ENCODE measurements at places on chromosomes 1 and 21.

DNA sequence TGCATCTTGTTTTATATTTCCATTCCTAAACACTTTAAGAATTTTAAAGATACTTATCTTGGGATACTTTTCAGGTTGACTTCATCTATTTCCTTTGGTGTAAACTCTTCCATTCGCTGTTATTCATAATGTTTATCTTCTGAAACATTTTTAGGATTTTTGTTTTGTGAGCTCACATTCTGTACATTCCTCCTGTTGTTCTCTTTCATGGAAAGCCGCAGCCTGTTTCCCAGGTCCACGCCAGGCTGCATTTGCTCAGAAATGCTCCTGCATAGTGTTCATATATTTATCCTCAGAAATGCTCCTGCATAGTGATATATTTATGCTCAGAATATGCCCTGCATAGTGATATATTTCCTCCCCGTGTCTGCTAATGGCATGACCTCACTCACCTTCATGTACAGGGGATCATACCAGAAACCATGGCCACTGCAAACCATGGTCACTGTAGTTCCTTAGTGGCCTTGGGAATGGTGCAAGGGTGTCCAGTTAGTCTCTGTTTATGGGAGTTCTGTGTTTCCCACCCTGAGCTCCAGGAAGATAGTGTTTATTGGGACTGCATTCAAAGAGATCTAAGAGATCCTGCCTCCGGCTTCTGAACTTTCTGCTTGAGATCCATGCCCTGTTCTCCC is 153.9 kb upstream of the GREM2 start:
- DNase-seq, result no peak

DNA sequence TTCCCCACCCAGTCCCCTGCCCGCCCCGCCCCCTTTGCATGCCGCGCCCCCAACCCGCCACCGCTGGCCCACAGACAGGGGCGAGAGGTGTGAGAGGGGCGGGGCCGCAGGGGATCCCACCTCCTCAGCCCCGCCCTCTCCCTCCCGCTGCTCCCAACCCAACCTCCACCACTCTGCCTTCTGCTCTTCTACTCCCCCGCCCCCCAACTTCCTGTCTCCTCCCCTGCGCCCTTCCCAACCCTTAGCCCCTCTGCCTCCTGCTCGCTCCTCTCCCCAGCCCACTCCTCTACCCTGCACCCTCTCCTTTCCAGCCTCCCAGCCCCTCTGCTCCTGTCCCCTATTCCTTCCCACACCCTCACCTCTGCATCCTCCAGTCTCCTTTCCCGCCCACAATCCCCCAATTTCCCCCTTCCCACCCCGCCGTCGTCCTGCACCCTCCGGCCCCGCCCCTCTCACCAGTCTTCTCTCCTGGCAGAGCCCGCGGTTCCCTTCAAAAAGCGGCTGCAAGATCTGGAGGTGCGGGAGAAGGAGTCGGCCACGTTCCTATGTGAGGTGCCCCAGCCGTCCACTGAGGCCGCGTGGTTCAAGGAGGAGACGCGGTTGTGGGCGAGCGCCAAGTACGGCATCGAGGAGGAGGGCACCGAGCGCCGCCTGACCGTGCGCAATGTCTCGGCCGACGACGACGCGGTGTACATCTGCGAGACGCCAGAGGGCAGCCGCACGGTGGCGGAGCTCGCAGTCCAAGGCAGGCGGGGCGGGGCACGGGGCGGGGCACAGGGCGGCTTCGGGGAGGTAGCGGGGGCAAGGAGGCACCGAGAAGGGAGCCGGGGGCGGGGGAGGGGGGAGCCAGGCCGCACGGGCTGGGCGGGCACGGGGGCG is 5.4 kb downstream of the OBSCN start:
- peak; percentile 77 for DNase-seq

GRCh38 chr1:155499953-155500639 is 62.5 kb downstream of the ASH1L start:
- no peak for DNase-seq

DNA sequence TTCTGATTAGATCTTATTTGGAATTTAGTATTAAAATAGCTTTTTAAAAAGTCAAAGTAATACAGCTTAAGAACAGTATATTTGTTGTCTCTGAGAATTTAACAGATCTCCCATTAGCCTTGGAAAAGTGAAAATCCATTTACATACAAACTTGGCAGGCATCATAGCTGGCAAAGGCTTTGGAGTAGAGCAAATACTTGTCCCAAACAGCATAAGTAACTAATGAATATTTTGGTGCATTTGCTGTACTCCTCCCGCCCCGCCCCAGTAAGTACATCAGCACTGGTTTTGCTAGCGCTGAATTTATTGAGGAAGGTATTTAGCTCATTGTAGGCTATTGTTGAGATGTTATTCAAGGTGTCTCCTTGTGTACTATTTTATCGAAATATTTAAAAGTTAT is 417.7 kb upstream of the KAZN start:
- DNase-seq, result no peak

DNA sequence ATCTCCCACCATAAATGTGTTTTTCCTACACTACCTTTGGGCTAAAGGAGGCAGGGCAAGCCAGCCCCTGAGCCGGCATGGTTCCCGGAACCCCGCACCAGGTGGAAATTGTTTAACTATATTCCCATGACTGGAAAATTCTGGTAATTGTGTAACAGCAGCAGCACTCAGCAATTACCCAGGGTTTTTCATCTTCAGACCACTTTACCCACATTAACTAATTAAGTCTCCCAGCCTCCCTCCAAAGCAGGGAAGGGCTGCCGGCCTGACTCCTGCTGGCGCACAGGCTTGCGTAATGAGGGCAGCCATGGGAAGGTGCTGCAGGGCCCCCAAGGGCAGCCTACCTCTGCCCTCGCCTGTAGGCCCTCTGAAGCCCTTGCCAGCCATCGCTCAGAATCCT is 140.7 kb upstream of the VAMP3 start:
- DNase-seq, result no peak

DNA sequence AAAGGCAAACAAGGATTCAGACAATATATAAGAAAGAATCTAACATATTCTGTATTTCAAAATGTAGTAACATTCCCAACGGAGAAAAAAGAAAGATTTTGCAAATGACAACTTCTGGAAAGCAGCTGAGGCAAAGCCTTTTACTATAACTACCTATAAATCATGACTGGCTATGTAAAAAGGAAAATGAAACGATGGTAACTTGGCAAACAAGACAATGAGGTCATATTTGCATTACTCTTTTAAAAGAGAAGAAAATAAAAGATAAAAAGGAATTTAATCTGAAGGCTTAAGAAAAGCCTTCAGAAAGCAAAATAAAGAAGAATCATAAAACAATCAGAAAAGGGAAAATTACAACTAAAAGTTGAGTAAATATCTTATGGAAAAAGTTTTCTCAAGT is 25.1 kb upstream of the ASPM start:
- no peak for DNase-seq

DNA sequence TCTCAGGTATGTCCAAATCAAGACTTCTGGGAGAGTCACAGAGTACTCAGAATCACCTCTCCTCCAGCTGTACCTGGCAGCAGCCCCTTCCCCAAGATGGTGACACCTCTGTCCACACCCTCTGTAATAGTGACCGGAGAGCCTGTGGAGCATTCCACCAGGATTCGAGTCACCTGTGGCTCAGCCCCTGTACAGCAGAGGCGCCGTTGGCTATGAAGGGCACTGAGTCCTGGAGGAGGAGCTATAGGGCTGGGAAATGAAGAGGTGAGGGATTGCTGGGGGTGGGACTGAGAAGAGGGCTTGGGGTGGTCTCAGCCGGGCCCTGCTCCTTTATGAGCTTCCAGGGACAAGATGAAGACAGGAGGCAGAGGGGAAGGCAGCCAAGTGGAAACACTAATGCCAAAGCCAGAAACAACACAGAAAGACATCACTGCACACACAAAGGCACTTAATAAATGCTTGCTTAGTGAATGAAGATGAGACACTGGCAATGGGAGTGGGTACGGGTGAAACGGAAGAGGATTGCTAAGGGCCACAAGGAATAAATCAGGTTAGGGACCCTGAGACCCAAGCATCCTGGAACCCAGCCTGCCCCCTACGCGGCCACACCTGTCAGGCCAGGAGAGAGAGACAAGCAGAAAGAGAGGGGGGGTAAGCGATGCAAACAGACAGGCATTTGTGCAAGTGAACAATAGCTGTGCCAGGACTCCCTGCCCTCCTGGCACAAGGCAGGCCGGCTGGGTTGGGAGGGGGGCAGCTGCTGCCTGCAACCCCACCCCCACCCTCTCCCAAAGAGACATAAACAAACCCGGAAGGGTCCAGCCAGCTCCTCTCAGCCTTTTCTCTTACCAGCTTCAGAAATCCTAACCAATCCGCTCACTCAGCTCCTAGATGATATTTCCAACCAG is 3.9 kb downstream of the ARHGEF2 start:
- DNase-seq, result no peak

DNA sequence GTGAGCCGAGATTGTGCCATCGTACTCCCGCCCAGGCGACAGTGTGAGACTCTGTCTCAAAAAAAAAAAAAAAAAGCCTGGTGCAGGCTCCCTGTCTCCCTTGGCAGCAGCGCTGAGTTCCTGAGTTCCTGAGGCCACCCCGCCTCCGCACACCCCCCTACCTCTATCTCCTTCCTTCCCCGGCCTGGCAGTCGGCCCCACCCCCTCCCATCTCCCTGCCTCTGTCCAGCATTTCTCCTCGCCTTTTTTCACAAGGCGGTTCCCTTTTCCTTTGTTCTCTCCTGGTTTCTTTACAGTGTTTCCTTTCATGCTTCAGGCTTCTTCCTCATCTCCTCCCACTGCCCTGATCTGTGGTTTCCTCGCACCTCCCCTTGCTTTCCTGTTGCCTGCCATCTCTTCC is 2.7 kb downstream of the RORC start:
- no peak for DNase-seq

DNA sequence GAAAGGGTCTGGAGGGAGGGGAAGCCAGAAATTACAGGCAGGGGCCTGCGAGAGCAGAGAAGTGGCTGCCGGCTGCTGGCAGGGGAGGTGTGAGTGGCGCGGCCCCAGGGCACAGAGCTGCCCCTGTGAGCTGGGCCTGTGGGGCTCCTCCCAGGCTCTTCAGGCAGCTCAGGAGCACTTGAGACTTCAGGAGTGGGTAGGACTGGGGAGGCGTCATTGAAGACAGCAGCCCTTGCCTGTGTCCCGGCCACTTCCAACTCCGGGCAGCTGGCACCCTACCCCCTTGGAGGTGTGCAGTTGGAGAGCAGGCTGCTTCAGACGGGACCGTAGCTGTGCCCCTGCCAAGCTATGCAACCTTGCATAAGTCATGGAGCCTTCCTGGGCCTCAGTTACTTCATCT is 87.5 kb upstream of the ACTL8 start:
- no peak for DNase-seq

DNA sequence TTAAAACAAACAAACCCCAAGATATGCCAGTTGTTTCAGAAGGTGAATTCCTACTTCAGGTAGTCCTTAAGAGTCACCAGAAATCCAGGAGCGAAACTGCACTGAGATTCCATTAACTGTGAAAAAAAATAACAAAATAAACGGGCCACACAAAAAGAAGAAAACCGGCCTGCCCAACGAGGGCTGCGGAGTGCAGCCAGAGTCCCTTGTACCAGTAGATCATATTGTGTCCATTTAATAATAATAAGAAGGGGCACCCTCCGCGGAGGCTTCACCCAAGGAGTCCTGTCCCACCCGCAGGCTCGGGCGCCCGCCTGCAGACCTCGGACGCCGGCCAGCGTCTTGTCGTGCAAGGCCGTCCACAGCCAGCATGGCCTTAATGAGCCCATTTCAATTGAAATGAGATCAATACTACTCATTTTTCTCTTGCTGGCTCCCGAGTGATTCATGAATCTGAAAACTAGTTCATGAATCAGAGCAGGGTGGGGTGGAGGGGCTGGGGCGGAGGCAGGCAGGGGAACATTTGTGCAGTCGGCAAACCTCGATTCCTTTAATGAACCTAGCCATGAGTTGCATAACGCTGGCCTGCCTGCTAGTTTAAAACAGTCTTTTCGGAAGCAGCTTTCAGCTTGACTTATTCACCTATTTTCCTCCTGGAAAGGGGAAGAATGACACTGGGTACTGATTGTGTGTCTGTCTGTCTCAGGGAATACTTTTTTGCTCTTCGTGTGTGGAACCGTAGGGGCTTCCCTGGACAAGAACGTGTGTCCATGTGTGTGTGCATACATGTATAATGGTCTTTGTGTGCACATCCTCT is 113.1 kb upstream of the IRF2BP2 start:
- peak; percentile 30 for DNase-seq

DNA sequence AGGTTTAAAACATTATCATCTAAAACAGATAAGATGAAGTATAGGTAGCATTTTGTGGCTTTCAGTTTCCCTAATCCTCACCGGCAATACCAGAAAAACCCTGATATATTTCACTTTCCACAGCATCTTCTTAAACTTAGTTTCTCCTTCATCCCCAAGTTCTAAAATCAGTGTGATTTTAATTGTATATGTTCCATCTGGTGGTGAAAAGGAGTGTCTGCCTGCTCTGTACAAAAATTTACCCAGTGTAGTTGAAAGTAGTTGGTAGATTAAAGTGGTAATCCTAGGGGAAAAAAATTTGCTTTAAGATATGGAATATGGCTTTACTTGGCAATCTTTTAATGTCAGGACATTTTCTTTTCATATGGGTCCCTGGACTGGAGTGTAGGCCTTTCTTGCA is 74.3 kb downstream of the CEP350 start:
- no peak for DNase-seq

Measured in activated CD8-positive, alpha-beta memory T cell treated with anti-CD3 and anti-CD28 coated beads for 1 hour (primary cell).